ENCODE measurements at places on chromosomes 16 and 17.
A peak's percentile ranks its signal among the peaks of the same experiment; 100 is the strongest.

- no peak for DNase-seq
These were observed 32.0 kb downstream of the COTL1 start for GRCh38 chr16:84585886-84586285.

GRCh38 chr16:69402439-69402838, 16.6 kb upstream of the TERF2 start:
- DNase-seq, result no peak

- DNase-seq, result peak; percentile 35
These were observed 621 bp upstream of the CSHL1 start for GRCh38 chr17:63911657-63912100.

- no peak for DNase-seq
These were observed 526 bp downstream of the MOSMO start for GRCh38 chr16:22008215-22009059.

- DNase-seq, result no peak
These were observed 723.6 kb downstream of the WWOX start for GRCh38 chr16:78823027-78823426.

GRCh38 chr17:7781429-7781828, 52.6 kb upstream of the KDM6B start:
- DNase-seq, result no peak

DNA sequence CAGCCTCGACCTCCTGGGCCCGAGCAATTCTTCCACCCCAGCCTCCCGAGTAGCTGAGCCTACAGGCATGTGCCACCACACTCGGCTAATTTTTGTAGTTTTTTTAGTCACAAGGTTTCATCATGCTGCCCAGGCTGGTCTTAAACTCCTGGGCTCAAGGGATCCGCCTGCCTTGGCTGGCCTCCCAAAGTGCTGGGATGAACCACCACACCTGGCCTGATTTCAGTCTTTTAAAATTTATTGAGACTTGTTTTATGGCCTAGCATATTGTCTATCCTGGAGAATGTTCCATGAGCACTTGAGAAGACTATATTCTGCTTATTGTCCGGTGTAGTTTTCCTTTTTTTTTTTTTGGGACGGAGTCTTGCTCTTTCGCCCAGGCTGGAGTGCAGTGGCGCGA, 18.5 kb downstream of the DNAI2 start:
- DNase-seq, result no peak

DNA sequence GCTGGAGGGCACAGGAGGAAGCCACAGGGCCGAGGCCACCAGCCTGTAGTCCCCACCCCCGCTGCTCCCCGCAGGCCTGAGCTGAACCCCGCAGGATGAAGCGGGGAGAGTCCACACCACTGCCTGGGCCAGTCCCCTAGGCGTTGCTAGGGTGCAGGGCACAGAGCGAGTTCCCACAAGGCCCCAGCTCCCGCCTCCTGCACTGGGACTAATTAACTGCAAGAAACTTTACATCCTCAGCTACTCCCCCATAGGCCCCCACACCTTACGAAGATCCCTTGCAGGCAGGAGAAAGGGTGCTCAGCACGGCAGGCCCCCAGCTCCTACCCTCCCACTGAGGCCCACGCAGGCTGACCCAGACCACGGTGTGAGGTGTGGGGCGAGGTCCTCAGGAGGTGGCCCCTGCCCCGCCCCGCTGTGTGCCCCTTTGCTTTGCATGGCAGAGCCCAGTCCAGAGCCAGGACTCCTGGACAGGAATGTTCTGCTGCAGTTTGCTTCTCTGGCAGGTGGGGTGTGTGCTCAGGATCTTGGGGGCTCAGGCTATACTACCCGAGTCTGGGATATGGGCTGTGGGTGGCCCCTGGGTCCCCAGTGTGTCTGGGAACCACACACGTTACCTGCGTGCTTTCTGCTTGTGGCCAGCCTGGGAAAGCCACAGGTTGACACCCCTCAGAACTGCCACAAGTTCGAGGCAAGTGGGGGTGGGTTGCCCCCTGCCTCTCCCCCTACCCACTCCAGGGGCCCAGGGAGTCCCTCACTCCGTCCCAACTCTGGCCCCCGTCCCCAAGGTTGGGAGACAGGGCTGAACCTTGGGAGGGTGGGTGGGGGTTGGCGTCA, 1.2 kb downstream of the GNG13 start:
- DNase-seq, result no peak

GRCh38 chr16:85728879-85729278, 22.0 kb downstream of the C16orf74 start:
- no peak for DNase-seq

DNA sequence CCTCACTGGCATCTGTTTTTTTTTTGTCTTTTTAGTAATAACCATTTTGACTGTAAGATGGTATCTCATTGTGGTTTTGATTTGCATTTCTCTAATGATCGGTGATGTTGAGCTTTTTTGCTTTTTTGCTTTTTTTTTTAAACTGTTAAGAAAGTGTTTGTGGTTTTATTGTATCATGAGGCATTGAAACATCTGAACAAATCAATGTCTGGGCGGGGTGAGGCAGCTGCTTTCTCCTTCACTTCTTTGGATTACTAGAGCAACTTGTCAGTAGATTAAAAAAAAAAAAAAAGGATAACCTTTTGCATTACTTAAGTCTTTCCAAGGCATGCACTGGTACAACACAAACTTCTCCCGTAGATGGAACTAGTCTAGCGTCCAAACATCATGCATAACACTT, 191.7 kb downstream of the CEP112 start:
- no peak for DNase-seq

All from activated CD8-positive, alpha-beta memory T cell treated with anti-CD3 and anti-CD28 coated beads for 4 hours (primary cell).